ENCODE measurements at places on chromosomes 7 and 10.

- DNase-seq, result no peak
These were observed 50.0 kb upstream of the MTPN start for GRCh38 chr7:136027160-136027559.

DNA sequence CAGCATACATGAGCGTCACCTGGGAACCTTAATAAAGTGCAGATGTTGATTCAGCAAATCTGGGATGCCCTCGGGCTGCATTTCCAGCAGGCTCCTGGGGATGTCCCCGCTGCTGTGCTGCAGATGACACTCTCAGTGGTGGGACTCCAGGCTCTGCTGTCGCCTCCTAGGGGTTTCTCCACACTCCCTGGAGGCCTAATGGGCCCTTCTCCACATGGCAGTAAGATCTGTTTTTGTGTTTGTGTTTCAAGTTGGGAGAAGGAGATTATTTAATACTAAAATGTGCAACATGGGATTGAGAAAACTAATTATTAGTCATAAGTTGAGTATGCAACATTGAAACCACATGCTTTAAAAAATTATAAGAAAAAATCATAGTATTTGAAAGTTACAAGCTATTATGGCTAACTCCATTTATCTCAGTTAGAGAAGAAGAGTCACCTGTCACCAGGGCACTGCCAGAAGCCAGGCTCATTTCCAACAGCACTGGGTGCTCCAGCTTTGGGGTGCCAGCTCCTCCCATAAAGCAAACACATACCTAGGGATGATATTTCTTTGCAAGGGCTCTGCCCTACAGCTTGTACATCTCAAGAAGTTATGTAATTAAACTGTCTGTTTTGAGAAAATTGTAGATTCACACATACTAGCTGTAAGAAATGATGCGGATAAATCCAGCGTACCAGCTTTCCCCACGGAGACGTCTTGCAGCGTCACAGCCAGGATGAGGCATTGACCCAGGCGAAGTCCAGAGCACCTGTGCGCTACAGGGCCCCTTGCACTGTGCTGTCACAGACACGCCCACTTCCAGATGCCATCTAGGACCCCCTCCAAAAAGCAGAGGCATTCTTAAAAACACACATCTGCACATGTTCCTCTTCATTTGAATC is 106.4 kb downstream of the EGFR start:
- no peak for DNase-seq

DNA sequence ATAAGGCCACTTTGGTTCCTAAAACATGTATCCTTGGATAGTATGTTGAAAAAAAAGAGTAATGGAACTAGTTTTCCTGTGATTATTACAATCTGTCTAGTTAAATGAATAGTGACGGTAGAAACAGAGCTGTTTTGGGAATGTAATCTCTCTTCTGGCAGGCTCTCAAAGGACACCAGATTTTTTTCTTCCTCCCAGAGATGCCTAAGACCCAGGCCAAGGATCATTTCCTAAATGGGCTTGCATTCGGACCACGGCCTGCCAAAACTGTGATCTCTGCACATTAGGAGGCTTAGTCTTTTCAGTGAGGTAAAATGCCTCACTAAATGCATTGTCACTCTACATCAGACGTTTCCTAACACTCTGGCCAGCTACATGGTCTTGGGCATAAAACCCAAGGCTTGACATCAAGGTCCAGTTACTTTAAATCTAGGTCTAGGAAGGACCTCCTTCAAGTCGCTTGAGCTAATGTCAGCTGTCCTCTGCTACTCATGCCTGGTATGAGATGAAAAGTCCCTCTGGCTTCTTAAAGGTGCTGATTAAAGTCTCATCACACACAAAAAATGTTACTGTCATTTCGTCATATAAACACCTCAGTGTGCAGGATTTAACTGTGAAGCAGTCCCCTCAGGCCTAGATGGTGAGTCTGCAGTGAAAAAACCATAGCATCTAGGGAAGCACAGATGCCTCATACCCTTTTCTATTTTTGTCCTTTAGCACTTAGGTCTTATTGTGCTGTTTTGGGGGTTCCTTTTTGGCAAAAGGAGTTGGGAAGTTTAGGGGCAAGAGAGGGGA is 47.7 kb downstream of the DLD start:
- DNase-seq, result no peak

GRCh38 chr7:98107313-98107721 is 655 bp downstream of the LMTK2 start:
- peak; percentile 6 for DNase-seq

DNA sequence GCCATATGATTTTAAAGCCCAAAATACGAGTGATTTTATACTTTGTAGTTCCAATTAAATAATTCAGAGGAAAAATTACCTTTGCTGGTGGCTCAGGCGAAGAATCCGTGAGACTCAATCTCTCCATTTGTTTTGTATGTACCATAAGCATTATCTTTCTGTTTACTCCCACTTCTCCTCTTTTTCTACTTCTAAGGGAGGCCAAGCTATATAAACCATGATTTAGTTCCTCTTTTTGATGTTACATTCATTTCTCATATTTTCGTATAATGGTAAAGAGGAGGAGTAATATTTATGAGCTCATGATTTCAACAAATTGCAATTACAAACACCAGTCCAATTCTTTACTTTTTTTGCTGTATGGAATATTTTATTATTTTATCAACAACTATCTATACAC is 50.6 kb upstream of the TES start:
- no peak for DNase-seq

DNA sequence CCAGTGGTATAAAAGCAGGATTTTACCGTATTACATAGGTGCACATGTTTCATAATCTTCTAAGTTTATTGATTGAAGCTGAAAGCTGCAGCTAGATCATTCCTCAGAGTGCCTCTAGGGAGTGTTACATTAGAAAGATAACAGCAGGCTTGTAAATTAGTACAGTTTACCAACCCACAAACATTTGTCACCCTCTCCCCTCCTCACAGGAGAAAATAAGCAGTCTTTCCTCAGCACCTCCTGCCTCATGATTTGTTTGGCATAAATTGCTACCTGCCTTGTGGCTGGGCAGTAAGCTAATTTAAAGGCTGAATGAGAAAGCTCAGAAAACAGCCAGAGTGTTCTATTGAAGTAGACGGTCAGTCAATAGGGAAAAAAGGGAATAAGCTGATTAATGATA is 74.2 kb downstream of the NXPH1 start:
- no peak for DNase-seq

All from activated gamma-delta T cell treated with Interleukin-2 at 50 U/mL for 16 hours (primary cell).